ENCODE measurements at places on chromosomes 5 and 9. TPM values are rescaled to one million over a fixed set of nuclear protein-coding genes. Genes with fewer than 3 reads are reported as not detected.
A peak's percentile ranks its signal among the peaks of the same experiment; 100 is the strongest.

DNA sequence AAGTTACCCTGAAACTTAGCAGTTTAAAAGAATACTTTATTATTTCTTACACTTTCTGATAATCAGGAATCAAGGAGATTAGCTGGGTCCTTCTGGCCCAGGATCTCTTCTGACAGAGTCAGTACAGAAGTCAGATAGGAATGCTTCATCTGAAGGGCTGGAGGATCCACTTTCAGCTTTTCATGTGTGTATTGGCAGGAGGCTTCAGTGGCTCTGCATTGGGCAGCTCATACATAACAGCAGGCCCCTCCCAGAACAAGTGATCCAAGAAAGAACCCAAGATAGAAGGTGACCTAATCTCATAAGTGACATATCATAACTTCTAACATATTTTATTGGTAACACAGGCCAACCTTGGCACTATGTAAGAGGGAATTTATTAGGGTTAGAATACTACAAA lies 258.4 kb downstream of the HCN1 start:
- no peaks in the 10 kb centered on the region for H3K27me3 ChIP-seq
- no peak overlapping the region for H3K27ac ChIP-seq
- H3K36me3 ChIP-seq: no peaks in the 10 kb centered on the region
- no peak overlapping the region for H3K4me3 ChIP-seq
- H3K4me1 ChIP-seq: no peaks in the 10 kb centered on the region
- DNase-seq: no peak

- H3K4me1 ChIP-seq: no peaks in the 10 kb centered on the region
- no peaks in the 10 kb centered on the region for H3K27me3 ChIP-seq
- H3K4me3 ChIP-seq: no peak overlapping the region
These were observed 209.8 kb downstream of the CDH12 start for GRCh38 chr5:22643356-22643755.

- H3K4me1 ChIP-seq: no peaks in the 10 kb centered on the region
- no peaks in the 10 kb centered on the region for H3K27me3 ChIP-seq
- no peaks in the 10 kb centered on the region for H3K36me3 ChIP-seq
- no peak overlapping the region for H3K4me3 ChIP-seq
These were observed 148.6 kb downstream of the CDH9 start for GRCh38 chr5:26889815-26890214.

DNA sequence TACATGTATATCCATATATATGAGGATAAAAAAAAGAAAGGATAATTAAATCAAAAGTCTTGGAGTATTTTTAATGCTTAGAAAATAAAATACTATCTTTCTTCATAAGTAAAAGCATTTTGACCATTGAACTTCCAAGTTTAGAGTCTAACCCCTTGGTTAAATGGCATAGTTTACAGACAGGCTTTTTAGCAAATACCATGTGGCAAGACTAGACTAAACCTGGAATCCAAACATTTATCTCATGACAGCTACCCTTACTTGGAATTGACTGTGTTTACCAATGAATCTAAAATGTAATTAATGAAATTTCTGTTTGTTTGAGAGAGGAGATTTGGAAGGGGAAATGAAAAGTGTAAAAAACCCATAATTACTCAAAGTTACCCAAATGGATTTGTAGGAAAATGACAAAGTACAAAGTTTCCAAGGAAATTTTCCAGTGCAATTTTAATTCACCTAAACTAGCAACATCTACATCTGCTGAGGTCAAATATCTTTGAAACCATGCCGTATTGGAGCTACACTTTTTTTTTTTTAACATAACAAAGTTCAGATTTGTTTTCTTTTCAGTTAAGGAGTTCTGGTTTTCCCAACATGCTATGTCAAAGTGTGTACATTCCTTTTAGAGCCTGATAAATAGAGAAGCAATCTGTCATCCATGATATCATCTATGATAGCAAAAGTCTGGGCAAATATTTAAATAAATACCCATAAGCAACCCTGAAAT lies 272.1 kb upstream of the DAB2 start:
- no peak overlapping the region for H3K27ac ChIP-seq
- no peaks in the 10 kb centered on the region for H3K4me1 ChIP-seq
- H3K27me3 ChIP-seq: no peaks in the 10 kb centered on the region
- H3K4me3 ChIP-seq: no peak overlapping the region
- DNase-seq: no peak
- H3K36me3 ChIP-seq: no peaks in the 10 kb centered on the region

- no peaks in the 10 kb centered on the region for H3K36me3 ChIP-seq
- no peak for DNase-seq
- no peaks in the 10 kb centered on the region for H3K4me1 ChIP-seq
These were observed 95.8 kb upstream of the TBCA start for GRCh38 chr5:77871946-77872345.

GRCh38 chr5:56259002-56259511 lies 25.9 kb upstream of the ANKRD55 start:
- no peaks in the 10 kb centered on the region for H3K27me3 ChIP-seq
- no peak for DNase-seq
- no peak overlapping the region for H3K4me3 ChIP-seq
- H3K27ac ChIP-seq: no peak overlapping the region
- H3K4me1 ChIP-seq: no peaks in the 10 kb centered on the region
- no peaks in the 10 kb centered on the region for H3K36me3 ChIP-seq

GRCh38 chr9:105144076-105144475 lies 100.4 kb upstream of the SLC44A1 start:
- DNase-seq: no peak
- H3K27me3 ChIP-seq: no peaks in the 10 kb centered on the region
- no peaks in the 10 kb centered on the region for H3K4me1 ChIP-seq
- H3K36me3 ChIP-seq: no peaks in the 10 kb centered on the region
- no peak overlapping the region for H3K27ac ChIP-seq

DNA sequence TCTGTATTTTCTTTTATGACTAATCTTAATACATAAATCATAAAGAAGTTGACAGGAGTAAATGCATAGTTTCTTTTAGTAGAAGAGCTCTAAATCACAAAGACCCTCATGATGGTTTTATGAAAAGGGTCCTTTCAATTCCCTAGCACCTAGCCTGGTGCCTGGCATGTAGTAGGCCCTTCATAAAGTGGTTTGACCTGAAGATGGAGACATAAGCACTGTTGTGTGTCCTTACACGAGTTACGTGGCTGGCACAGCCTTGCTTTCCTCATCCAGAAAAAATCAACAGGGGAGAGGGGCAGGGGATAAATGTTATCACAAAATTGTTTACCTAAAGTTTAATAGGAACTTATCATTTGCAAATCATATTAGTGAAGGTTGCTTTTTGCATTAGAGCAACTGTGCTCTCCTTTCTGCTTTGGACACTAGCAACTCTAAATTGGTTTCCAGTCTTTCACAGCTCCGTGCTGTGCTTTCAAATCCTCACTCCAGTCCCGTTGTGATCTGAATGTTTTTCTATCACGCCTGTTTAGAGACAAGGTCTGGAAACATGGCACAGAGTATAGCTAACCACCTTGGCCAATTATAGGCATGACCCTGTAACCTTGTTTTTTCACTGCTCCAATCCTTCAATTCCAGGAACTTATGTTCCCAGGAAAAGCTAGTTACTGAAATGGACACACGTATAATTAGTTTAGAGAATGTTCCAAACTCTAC lies 55.7 kb downstream of the ARL15 start:
- peak overlapping the region; percentile 31 for H3K27ac ChIP-seq
- no peaks in the 10 kb centered on the region for H3K36me3 ChIP-seq
- no peaks in the 10 kb centered on the region for H3K27me3 ChIP-seq
- H3K4me1 ChIP-seq: peaks cover 29% of the 10 kb centered on the region

GRCh38 chr5:160379511-160379910 lies 9.1 kb upstream of the C1QTNF2 start:
- H3K27me3 ChIP-seq: no peaks in the 10 kb centered on the region
- H3K27ac ChIP-seq: no peak overlapping the region
- H3K4me1 ChIP-seq: no peaks in the 10 kb centered on the region
- H3K4me3 ChIP-seq: no peak overlapping the region
- no peaks in the 10 kb centered on the region for H3K36me3 ChIP-seq

- H3K4me1 ChIP-seq: peaks cover 4% of the 10 kb centered on the region
- no peak overlapping the region for H3K4me3 ChIP-seq
- no peak overlapping the region for H3K27ac ChIP-seq
- DNase-seq: no peak
These were observed 13.8 kb downstream of the GZMK start for GRCh38 chr5:55037890-55038289.

GRCh38 chr9:27377147-27377807 lies 80.3 kb upstream of the EQTN start:
- no peak overlapping the region for H3K27ac ChIP-seq
- H3K4me1 ChIP-seq: peaks cover 6% of the 10 kb centered on the region
- H3K36me3 ChIP-seq: no peaks in the 10 kb centered on the region
- no peak for DNase-seq
- no peaks in the 10 kb centered on the region for H3K27me3 ChIP-seq

DNA sequence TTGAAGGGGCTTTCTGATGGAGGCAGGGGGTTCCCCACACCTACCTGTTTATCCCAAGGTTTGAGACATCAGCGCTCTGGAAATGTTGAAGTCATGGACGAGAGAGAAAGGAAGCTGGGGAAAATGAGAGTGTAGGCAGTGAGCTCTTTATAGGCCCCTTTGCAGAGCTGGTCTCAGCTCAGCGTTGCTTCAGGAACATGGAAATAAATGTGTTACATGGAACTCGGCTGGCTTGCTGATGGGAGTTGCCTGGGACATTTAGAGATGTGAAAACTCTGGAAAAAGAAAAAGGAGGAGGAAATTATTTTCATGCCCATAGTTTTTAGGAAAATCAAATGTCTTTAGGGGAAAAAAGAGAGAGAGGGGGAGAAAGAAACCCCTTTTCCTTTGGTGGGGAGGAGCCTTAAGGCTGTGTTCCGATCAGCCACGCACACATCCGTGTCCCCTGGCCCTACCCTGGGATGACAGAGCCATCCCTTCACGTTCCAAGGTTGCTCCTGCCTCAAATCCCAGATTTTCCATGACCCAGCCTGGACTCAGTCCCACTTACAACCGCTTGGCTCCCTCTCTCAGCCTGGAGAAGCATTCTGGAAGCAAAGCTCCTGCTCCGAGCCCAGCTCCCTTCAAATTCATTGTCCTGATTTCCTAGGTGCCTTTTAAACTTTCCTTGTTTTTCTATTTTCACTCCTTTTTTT lies 78.3 kb downstream of the COL27A1 start:
- peaks cover 20% of the 10 kb centered on the region for H3K4me1 ChIP-seq
- H3K4me3 ChIP-seq: no peak overlapping the region
- no peaks in the 10 kb centered on the region for H3K36me3 ChIP-seq
- no peaks in the 10 kb centered on the region for H3K27me3 ChIP-seq
- no peak overlapping the region for H3K27ac ChIP-seq

DNA sequence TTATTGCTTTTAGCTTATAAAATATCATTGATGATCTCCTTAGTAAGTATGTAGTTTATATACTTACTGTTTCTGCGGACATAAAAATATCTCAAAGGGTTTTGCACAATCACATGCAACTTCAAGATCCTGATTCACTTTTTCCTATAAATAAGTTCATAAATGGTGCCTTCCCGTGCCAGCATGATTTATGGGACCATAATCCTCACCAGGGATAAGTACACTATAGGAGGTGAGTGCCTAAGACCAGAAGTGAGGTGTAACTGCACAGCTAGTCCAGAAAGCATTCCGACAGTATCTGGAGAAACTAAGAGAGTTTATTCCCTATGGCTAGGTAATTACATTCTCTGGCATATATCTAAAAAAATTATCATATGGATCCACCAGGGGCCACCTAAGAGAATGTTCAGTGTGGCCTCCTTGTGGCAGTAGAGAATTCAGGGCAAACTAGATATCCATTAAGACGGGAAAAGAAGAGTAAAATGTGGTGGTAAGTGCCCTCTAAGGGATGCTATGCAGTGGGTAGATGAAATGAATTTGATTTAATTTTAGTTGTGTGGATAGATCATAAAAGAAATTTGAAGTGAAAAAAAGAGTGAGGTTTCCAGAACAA lies 402.5 kb upstream of the SLC24A2 start:
- no peak overlapping the region for H3K4me3 ChIP-seq
- no peak for DNase-seq
- H3K27ac ChIP-seq: no peak overlapping the region

- DNase-seq: no peak
- H3K27me3 ChIP-seq: no peaks in the 10 kb centered on the region
- H3K27ac ChIP-seq: no peak overlapping the region
- no peaks in the 10 kb centered on the region for H3K36me3 ChIP-seq
- H3K4me3 ChIP-seq: no peak overlapping the region
- no peaks in the 10 kb centered on the region for H3K4me1 ChIP-seq
These were observed 1078.3 kb downstream of the CDH12 start for GRCh38 chr5:21774801-21775200.

DNA sequence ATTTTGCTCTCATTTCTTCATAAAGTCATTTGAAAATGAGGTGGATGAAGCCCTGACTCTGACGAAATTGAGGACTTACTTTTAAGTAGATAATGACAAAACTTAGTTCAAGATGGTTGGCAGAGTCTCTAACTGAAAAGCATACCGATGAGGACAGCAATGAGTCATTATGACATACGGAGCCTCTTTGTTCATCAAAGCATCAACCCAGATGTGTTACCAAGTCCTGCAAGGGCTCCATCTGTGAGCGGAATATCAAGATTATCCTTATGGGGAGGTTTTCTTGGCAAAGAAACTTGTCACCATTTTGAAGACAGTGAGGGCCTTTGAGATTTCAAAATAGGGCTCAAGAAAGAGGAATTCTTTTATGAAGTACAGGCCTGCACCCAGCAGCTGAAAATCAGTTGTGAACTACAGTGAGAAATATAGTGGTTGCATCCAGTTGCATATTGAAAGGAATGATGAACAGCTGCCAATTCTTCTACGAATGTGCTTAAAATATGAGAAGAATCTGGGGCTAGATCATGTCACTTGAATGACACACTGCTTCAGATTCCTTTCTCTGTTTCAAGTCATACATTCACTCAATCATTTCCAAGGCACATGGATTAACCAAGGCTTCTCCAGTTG lies 86.6 kb upstream of the SLC24A2 start:
- H3K27me3 ChIP-seq: no peaks in the 10 kb centered on the region
- no peaks in the 10 kb centered on the region for H3K36me3 ChIP-seq
- no peak overlapping the region for H3K27ac ChIP-seq
- DNase-seq: no peak

DNA sequence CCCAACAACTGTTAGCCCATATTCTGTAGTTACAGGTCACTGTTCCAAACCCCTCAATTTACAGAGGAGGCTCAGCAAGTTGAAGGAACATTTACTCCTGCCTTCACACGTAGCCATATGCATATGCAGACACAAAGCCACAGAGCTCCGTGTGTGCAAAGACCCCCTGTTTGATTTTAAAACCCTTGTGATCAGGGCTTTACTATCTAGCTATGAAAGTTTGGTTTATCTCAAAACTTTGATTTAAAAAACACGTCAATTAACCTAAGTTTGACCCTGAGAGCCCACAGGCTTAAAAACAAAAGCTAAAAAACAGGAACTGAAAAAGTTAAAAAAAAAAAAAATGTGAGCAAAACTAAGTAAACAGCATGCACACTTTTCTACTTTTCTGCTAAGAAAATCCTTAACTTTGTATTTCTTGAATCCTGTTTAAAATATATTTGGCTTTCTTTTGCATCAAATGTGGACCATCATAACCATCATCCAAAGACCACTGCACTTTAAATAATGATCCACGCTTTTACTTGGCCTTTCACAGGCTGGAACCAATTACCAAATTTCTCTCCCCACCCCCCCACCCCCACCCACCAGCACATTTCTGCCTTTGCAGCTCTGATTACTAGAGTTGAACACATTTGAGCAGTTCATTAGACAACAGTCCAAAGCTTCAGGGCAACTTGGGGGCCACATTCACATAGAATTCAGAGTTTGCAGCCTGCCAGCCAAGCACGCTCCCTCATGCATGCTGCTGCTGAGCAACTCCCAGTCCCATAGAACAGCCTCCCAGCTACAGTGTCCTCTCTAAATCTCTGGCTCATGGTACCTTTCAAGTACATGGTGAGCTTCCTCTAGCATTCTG lies 128.8 kb upstream of the MAP3K1 start:
- H3K27me3 ChIP-seq: no peaks in the 10 kb centered on the region
- H3K4me3 ChIP-seq: no peak overlapping the region
- no peak for DNase-seq

The PFN3 gene
- not detected for total RNA-seq

The ANKRD18B gene
- not detected for total RNA-seq

The SPAG8 gene
- total RNA-seq: 4.1 TPM

The SOHLH1 gene
- not detected for total RNA-seq

The NEURL1B gene
- 22.4 TPM for total RNA-seq
